ENCODE measurements at places on chromosomes 4 and X. TPM values are rescaled to one million over a fixed set of nuclear protein-coding genes. Genes with fewer than 3 reads are reported as not detected.

NUP62CL gene
- 3.7 TPM for total RNA-seq

DNA sequence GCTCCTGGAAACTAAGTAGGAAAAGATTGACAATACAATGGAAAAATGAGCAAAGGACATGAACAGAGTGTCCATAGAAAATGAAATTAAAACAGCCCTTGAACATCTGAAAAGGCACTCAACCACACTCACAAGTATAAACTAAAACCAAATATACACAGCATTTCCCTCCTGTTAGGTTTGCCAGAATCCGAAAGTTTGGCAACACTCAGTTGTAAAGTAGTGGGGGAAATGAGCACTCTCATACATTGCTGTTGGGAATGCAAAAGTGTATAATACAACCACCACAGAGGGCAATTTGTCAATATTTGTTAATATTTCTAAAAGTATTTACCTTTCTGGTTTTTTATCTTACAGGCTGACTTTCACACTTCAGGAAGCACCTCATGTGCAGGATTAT is 84.2 kb upstream of the TMEM164 start:
- no peaks in the 10 kb centered on the region for H3K27me3 ChIP-seq
- no peak for DNase-seq
- no peaks in the 10 kb centered on the region for H3K4me1 ChIP-seq
- no peak overlapping the region for H3K4me3 ChIP-seq

DNA sequence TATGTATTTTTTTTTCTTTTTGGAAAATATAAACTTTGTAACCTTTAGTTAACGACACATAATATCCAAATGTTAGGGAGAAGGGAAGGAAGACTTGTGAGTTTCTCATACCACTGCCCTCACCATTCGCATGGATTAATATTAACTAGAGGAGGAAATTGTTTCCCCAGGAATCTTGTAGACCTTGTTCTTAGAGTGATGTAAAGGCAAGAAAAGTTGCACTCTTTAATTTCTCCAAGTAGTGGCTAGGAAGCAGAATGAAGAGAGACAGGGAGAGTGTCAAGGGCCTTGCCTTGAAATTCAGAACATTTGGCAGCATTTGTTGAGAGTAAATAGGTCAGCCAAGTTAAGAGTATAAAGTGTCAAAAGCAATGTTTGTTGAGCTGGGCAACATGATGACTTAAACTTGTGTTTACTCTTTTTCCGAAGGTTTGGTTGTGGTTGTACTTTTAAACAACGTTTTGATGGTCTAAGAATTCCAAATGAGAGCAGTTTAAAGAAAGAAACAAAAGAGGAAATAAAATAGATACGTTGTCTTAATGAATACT is 105.7 kb downstream of the TENM3 start:
- no peaks in the 10 kb centered on the region for H3K36me3 ChIP-seq
- H3K27ac ChIP-seq = no peak overlapping the region
- DNase-seq = no peak
- no peak overlapping the region for H3K4me3 ChIP-seq

- H3K4me3 ChIP-seq = no peak overlapping the region
- H3K36me3 ChIP-seq = no peaks in the 10 kb centered on the region
- no peak overlapping the region for H3K27ac ChIP-seq
- no peak for DNase-seq
- no peaks in the 10 kb centered on the region for H3K27me3 ChIP-seq
- H3K4me1 ChIP-seq = no peaks in the 10 kb centered on the region
Observed at GRCh38 chrX:68419975-68420374, 13.3 kb downstream of the OPHN1 start.

DNA sequence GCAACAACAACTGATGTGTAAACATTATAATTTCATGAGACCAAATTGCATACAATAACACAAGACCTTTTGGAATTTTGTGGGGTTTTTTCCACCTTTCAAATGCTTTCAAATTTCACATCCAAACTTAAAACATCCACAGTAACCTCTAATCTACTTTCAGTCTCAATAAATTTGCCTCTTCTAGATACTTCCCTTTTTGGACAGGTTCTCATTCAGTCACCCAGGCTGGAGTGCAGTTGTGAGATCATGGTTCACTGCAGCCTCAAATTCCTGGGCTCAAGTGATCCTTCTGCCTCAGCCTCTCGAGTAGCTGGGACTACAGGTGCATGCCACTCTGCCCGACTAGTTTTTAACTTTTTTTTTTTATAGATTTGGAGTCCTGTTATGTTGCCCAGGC is 556.6 kb downstream of the NLGN4X start:
- no peak for DNase-seq
- H3K27ac ChIP-seq = no peak overlapping the region
- H3K4me1 ChIP-seq = no peaks in the 10 kb centered on the region
- no peaks in the 10 kb centered on the region for H3K27me3 ChIP-seq
- H3K4me3 ChIP-seq = no peak overlapping the region

DNA sequence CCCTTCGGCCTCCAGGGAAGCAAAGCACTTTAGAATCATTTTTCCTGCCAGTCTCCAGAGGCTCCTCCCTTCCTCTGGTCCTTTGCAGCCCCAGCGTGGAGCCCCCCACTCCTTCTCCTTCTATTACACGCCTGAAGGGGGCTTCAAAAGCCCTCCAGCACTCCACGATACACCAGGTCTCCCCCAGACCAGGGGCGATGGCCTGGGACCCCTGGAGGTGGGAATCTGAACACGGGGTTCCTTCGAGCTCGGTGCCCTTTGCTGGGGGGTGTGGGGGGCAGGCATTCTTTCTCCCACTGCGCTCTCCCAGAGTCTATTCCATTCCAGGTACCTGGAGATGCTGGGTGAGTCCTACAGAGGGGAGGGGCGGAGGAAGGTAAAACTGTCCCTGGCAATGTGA is 97.6 kb downstream of the HMX1 start:
- no peak overlapping the region for H3K4me3 ChIP-seq
- H3K27ac ChIP-seq = no peak overlapping the region
- H3K4me1 ChIP-seq = no peaks in the 10 kb centered on the region
- H3K36me3 ChIP-seq = no peaks in the 10 kb centered on the region
- no peak for DNase-seq

Data from colonic mucosa (tissue), 4 donors.